ENCODE measurements at places on chromosomes 4 and X.

DNA sequence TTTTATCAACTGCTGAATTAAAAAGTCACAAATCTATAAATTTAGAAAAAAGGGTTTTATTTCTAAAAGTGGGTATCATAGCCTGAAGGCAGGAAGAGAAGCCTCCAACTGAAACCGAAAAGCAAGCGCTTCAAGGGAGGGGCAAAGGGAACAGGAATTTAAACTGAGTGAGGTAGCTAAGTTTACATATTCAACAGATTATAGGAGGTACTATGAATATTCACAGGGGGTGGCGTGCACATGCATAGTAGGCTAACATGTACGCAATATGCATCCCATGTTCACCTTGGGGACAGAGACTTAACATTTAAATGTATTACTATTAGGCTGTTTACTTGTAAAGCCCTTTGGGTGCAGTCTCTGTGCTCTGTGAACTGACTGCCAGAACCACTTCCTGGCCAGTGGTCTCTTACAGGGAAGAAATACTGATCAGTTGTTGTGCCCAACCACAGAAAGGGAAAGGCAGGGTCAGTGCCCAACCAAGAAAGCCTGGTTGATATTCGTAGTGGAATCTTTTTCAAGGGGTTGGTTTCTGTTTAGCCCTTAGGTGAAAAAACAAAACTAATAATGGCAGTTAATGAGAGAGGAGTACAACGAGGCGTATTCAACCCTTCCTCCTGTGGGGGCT is 168.7 kb upstream of the GALNTL6 start:
- no peak for DNase-seq

DNA sequence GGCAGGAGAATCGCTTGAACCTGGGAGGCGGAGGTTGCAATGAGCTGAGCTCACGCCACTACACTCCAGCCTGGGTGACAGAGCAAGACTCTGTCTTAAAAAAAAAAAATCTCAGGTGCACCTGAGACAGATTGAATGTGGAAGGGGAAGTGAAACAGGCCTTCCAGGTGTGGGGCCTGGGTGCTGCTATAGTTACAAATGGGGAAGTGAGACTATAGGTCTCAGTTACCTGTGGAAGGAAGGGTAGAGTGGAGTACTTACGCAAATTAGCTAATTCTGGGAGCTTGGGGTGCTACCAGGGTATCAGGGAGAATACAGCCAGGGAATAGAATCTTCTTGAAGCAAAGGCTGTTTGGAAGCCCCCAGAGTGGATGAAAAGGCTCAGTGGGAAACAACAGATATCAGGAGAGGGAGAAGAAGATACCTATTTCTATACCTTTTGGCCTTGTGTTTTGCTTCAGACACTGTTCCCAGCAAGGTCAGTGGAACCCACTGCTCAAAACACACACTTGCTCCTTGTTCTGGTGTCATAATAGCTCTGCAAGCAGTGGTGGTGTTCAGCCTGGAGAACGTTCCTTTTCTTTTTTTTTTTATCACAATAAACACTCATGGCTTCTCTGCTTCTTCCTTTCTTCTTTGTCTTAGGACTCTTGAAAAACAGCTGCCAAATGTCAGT is 7.0 kb downstream of the CD38 start:
- no peak for DNase-seq

DNA sequence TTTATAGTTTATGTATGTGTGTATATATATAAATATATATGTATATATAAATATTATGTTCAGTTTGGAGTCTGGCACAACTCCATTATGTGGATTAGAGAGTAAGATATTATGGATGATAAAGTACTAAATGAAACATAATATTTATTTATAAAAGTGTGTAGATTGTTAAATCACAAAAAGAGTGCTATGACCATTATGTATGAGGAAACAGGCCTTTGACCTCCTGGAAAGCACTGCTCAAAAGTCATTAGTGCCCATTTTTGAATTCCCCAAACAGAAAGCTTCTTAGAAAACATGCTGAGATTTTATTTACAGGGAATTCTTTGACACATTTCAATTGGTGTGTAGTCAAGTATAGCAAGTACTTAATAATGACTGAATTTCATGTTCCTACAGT is 391.2 kb downstream of the UNC5C start:
- no peak for DNase-seq

GRCh38 chr4:100935090-100935489 is 412.2 kb downstream of the PPP3CA start:
- no peak for DNase-seq

DNA sequence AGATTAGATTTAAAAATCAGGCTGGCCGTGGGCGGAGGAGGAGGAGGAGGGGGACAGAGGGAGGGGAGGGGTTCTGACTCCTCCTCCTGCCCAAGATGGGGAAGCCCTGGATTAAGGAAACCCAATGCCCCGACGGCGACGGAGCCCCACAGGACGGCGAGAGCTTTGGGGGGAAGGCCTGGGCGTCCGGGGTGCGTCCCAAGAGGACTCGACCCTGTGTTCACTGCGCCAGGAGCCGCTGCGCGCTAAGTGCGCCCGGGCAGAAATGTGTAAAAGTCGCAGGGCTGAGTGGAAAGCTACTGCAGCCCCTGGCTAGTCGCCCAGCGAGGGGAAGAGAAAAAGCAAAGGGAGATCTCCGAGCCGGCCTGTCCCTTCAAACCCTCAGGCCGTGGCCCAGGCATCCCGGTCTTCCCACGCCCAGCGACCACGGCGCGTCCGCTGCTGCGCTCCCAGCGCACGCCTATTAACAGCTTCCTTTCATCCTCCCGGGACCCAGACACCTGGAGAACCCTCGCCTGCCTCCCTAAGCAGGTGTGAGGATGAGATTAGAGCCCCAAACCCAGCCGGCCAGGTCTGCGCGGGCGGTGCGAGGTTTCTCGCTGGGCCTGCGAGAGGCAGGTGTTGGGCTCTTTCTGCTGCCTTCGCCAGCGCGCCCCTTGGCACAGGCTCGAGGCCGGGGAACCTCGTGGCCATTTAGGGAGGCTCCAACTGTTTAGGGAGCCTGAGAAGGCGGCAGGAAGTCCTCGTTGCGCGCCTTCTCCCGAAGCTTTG is 1.4 kb upstream of the RPS6KA3 start:
- no peak for DNase-seq

DNA sequence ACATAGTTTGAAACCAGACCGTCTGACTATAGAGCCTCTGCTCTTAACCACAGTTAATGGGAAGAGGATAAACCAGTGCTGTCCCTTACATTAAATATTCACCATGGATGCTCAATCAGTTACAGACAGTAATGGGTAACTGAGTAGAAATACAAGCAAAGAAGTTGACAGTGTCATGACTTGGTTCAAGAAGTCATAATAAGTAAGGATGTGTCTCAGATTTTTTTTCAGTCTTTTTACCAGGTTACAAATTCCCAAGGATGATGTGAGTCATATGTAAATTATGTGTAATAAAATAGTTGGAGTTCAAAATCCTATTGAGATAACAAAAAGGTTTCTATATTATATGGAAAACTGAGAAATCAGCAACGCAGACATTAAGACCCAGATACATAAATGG is 31.1 kb downstream of the ZCCHC4 start:
- no peak for DNase-seq

- no peak for DNase-seq
Observed at GRCh38 chr4:74583757-74584156, 138.8 kb downstream of the AREG start.

GRCh38 chrX:12227412-12228041 is 89.3 kb downstream of the FRMPD4 start:
- DNase-seq: no peak

DNA sequence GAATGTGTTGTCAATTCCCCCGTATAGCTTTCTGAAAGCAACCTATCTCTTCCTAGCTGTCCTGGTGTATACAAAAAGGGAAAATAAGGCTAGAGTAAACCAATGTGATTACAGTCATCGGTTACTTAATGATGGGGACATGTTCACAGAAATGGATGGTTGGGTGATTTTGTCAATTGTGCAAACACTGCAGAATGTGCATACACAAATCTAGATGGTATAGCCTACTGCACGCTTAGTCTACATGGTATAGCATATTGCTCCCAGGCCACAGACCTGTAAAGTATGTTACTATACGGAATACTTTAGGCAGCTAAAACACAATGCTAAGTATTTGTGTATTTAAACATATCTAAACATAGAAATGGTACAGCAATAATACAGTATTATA is 5.1 kb downstream of the DTHD1 start:
- DNase-seq: no peak

DNA sequence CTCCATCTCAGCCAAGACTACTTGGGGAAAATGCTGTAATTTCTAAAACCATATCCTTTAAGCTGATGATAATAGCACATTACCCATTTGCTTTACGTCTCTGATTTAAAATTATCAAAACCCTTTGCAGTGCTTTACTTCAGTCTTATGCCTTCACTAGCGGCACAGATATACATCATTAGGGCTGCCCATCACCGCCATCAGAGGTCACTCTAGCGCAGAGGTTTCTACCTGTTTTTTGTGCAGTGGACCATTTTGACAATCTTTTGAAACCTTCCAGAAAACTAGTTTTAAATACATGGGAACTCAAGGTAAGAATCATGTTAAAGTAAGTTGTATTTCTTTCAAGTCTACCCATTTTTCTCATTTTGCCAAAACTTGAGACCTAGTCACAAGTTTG is 592.5 kb downstream of the PPARGC1A start:
- DNase-seq: no peak

- DNase-seq: no peak
Observed at GRCh38 chr4:152999346-153000075, 63.4 kb downstream of the FHDC1 start.

- DNase-seq: no peak
Observed at GRCh38 chrX:135625995-135626394, 87.4 kb upstream of the CT45A1 start.

DNA sequence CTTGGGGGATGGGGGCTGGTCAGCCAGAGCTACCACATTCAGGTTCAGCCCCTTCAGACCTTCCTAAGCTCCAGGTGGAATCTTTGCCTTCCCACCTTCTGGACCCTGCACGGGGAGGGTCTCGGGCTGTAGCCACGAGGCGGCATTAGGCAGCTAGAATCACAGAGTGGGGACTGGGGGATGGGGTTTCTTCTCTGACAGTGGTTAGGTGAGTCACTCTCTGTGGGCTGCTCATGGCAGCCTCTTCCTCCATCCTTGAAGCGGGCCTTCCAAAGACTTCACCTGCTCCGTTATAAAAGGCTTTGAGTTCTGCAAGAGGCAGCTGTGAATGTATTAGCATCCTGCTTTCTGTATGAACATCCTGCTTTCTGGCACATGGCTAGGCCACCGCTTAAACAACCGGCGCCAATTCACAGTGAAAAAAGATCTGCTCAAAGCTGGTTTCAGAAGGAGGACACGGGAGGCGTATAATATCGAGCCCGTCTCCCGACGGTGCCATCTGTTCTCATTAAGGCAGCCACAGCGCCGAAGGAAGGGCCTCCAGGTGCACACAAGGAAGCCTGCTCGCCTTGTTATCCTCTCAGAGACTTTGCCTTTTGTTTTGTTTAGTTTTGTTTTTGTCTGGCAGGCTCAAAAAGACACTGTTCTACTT is 74.3 kb upstream of the IGFBP7 start:
- no peak for DNase-seq

DNA sequence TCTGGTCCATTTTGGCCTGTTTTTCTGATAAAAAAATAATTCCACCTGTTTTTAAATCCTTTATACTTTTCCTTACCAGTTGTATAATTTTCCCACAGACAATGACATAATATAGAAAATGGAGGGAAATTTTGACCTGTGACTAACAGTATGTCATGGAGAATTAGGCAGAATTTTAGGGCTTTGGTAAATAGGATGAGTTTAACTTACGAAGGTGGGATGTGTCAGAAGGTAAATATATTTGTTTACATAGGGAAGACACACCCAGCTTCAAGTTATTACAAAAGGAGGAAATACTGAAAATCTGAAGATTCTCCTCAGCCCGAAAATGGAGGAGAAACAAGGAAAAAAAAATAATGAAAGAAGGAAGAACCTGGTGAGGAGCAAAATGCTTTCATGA is 64.6 kb upstream of the PPP3CA start:
- DNase-seq: no peak

DNA sequence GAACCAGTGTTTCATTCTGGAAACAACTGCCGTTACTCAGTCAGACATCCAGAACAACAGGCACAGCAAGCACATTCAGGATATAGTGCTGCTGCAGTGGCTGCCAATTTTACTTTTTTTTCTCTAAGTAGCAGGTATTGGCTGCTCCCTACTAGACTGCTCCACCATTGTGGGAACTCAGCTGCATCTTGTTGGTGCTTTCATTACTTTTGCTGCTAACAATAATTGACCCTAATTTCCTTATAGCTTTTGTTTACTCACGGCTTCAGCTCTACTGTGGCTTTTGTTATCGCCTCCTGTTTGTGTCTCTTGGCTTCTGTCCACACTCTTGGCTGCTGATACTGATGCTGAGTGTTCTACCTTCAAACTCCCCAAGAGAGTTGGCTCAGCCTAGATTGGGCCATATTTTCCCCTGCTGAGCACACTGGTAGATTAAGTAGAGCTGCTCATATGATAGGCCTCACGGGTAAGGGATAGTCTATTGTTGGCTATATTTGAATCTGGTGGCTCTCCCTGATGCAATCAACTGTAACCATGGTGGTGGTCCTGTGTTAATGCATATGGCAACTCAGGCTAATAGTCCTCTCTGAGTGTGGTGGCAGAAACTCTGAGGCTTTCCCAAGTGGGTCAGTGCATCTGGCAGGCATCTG is 44.5 kb upstream of the IL2 start:
- no peak for DNase-seq

DNA sequence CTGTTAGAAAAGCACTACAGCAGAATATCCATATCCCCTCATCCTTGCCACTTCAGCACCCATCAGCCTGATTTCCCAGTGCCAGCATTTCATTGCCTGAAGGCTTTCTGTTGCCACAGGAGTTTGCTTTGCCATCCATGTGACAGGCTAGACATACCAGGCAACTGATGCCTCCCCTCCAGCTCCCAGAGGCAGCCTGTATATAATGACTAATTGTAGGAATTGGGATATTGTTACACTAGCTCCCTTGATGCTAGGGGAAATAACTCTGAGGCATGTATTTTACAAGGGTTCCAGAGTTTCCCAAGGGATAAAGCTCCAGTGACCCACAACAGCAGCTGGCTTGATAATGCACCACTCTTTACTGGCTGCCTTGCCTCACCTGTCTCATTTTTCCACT is 608.0 kb upstream of the FTHL17 start:
- no peak for DNase-seq

- no peak for DNase-seq
Observed at GRCh38 chr4:174929346-174929745, 11.2 kb downstream of the ADAM29 start.

DNA sequence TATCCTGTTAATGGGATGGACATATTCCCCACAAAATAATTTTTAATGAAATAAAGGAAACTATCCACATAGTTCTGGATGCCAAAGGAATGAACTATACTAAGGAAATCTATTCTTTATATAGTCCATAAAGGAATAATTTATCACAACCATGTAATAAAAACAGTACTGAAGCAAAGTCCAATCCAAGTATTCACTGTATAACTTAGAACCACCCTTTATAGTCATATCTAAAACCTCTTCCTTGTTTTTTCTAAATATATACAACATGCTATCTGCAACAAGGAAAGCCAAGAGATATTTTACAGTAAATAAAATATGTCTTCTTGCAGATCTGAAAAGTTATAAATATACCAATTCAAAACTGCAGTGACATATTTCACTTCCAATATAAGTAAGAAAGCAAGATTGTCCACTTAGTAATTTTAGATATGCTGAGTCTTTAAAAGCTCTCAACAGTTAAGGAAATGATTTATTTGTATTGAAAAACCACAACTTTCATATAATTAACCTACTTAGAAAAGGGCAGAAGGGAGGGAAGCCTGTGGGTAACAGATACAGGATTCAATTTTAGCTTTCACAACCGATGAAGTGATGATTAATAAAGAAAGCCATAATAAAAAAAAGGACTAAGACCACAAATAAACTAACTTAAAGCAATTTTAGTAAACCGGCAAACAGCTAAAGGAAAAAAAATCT is 8.0 kb downstream of the NR3C2 start:
- DNase-seq: no peak

- no peak for DNase-seq
Observed at GRCh38 chr4:41172786-41173185, 41.6 kb downstream of the APBB2 start.
